ENCODE measurements at places on chromosomes 5 and 9. TPM values are rescaled to one million over a fixed set of nuclear protein-coding genes. Genes with fewer than 3 reads are reported as not detected.

DNA sequence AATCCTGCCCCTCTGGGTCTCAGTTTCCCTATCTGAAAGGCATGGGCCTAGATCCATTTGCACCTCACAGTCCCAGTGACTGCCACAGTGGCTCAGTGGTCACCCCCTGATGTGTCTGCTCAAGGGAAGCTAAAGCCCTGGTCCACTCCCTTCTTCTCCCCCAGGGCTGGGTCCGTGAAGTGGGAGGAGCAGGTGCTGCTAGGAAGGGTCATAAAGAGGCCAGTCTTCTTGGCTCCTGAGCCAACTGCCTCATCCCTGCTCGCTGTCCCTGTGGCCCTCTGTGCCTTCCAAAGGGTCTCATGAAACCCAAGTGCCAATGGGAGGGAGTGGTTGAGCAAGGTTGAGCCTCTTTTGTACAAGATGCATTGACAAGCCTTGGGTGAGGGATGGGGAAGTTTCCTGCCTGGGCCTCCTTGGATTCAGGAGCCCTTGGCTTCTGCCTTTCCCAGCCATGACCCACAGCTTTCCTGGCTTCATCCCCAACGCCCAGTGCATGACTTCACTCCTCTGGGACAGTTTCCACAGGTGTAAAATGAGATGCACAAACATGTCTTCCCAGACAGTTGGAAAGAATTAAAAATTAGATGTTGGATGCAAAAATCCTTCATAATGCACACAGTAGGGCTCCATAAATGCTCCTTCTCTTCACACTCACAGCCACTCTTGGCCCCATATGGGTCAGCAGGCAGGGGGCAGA is 1.6 kb upstream of the SLC6A7 start:
- DNase-seq, result no peak

DNA sequence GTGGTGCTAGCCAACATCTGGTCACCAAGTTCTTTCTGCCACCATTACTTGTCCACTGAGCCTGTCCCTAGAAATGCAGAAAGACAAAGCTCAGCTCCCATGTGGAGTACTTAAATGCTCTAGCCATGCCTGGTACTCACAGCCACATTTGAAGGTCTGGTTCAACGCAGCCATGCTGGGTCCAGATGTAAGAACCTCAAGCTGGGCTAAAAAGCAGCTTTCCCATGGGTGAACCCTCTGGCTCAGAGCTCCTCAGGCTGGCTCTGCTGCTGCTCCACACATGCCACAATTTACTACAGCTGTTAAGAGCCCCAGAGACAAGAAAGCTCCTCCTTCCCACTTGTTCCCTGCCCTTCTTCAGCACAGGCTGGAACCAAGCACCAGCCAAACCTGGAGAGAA is 97.1 kb upstream of the LRRTM2 start:
- DNase-seq, result no peak

- DNase-seq, result no peak
Observed at GRCh38 chr5:665956-666711, 27.0 kb downstream of the TPPP start.

The UNC5A gene
- total RNA-seq, result 0.12 TPM

DNA sequence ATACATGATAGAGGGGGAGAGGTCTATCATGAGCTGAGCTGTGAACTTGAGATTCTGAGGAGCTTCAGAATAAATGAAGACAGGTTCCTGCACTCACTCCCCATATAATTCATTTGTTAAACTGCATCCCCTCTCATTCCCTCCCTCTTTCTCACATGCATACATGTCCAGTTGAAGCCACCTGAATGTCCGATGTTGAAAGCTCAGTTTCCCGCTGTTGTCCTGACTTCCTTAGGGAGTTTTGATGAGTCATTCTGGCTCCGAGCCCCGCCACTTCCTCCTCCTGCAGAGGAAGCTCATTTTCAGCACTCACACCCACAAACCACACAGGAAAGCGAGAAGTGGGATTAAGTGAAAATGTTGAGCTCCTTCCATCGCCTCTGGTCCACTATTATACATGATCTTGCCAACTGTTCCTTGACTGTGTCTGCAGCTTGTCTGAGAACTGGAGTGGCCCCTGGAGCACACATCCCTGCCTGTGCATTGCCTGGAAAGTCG is 121.2 kb downstream of the CEMIP2 start:
- peak; percentile 51 for DNase-seq

DNA sequence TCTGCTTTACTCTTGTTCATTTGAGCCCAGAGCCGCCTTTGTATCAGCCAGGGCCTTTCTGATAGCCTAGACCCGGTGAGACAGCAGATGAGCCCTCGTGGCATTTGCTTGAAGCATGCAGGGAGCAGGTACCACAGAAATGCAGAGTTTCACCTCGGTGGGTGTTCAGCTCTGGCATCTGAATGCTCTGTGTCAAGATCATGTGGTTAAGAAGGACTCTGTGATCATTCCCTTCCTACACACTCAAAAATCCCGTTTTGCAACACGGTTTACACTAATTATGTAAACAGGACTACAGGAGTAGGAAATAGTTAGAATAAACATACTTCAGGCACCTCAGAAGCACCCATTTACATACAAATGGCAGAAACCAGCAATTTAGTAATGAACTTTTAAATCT is 67.2 kb downstream of the MVB12B start:
- no peak for DNase-seq

DNA sequence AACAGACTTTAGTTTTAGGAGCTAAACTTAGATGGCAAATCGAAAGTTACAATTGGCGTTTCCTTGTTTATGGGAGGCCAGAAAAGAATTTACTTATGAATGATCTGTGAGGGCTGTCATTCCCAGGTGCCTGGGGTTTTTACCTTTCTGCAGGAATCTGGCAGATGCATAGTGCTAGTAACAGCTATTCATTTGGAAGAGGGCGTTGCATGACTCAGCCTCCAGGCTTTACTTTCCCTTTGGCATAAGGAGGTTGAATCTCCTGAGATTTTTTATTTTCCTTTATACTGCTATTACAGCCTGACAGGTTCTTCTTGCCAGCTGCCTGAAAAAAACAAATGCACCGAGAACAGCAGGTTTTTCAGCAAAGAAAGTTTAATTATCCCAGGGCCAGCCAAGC is 30.0 kb downstream of the CARD6 start:
- no peak for DNase-seq

- peak; percentile 29 for DNase-seq
Observed at GRCh38 chr5:175534070-175534932, 55.9 kb downstream of the SFXN1 start.

GRCh38 chr5:151899399-151899798 is 25.3 kb downstream of the GLRA1 start:
- DNase-seq, result no peak

DNA sequence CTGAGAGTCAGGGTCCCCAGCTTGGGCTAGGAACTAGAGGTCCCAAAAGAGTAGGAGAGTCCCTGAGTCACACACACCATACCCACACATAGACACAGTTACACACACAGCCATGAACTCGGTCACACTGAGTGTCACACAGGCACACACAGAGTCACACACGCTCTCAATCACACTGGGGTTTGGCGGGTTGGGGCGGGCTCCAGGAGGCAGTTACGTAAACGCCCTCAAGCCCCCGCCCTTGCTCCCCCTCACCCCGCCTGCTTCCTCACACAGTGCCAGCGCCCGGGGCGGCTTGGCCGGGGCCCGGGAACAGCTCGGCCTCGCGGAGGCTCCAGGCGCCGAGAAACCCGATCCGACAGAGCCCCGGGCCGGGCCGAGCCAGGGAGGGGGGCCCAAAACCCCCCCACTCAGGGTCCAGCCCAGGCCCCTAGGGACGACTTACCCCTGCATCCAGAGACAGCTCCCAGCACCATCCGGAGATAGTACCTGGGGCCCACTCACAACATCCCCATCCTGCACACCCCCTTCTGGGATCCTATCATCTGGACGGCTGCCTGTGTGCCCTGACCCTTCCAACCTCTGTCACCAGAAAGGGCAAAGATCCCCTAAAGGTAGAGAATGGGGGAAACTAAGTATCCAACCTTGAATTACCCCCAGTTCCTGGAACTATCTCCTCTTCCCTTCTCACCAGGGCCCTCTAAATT is 3.5 kb upstream of the CNTFR start:
- DNase-seq, result no peak

DNA sequence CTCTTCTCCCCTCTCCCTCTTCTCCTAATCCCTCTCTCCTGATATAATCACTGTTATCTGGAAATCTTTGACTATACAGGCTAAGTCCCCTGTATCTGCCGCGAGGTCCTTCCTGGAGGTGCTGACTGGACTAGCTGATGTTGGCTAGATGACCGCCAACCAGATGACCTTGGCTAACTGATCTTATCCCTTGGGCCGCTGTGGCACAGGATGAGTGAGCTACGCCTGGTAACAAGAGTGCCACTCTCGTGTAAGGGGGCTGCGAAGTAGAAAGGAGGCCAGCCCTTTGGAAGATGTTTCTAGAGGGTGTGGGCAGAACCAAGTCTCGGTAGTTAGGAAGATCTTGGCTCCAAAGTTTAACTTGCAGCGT is 345 bp upstream of the PRRC1 start:
- peak; percentile 28 for DNase-seq

The HTR4 gene
- total RNA-seq, result not detected

DNA sequence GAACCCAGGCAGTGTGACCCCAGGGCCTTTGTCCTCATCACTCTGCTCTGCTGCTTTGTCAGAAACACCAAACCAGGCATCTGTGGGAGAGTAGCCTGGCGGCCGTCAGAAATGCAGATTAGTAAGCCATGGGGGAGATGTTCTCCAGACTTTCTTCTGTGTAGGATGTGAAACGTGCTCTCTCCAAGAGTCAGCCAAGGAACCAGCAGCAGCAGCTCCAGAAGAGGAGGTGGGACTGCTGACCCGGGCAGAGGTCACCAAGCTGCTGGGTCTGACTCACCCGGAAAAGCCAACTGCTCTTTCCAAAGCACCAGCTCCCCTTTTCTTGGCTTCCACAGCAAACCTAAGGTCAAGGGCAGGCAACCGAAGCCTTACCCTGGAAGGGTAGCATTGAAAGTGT is 14.4 kb upstream of the ABLIM3 start:
- DNase-seq, result no peak

- no peak for DNase-seq
Observed at GRCh38 chr9:16102154-16102553, 549.3 kb downstream of the CCDC171 start.

The ELP1 gene
- 19.4 TPM for total RNA-seq

The IFNA17 gene
- total RNA-seq, result not detected

The NFX1 gene
- total RNA-seq, result 32.7 TPM

DNA sequence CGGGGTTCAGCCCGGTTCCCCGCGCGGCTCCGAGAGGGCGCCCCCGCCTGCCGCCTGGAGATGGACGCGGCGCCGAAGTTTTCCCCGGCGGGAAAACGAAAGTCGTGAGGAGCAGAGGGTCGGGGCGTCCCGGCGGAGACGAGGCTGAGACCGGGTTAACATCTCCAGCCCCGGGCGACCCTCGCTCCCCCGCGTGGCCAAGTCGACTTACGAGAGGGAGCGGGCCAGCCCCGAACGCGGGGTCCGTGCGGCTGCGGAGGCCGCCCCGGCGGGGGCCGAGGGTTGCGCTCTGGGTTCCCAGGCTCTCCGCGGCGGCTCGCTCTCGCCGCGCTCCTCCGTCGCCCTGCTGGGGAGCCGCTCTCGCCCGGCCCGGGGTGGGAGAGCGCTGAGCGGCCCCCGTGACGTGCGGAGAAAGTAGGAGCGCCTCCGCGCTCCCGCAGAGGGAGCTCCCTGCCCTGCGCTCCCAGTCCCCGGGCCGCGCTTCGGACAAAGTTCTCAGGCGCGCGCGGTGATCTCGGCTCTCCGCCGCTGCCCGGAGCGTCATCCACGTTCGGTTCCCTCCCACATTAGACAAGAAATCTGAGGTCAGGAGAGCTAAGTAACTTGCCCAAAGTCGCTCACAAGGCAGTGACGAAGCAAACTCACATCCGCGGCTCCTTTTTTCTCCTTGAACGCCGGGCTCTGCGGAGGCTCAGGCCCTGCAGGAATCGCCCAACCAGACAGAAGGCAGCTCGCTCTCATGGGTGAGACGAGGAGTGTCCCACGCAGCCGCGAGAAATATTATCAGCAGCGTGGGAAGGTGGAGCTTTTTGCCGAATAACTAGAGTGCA is 1.2 kb upstream of the GCNT4 start:
- DNase-seq, result no peak

GRCh38 chr5:32618962-32619361 is 33.6 kb downstream of the SUB1 start:
- DNase-seq, result no peak

DNA sequence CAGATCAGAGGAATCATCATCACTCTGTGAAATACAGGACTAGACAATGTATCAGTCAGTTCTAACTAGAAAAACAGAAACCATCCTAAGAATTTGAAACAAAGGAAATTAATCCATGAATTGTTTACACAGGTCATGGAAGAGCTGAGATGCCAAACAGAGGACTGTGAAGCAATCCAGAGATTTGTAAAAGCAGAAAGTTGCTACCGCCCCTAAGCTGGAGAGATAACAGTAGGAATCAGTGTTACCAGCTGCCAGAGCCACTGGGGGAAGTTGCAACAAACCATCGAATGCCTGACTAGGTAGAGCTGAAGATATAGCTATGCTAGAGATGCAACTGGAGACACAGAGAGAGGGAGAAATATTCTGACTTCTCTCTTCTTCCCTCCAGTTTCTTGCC is 10.4 kb upstream of the MIER3 start:
- DNase-seq, result no peak

DNA sequence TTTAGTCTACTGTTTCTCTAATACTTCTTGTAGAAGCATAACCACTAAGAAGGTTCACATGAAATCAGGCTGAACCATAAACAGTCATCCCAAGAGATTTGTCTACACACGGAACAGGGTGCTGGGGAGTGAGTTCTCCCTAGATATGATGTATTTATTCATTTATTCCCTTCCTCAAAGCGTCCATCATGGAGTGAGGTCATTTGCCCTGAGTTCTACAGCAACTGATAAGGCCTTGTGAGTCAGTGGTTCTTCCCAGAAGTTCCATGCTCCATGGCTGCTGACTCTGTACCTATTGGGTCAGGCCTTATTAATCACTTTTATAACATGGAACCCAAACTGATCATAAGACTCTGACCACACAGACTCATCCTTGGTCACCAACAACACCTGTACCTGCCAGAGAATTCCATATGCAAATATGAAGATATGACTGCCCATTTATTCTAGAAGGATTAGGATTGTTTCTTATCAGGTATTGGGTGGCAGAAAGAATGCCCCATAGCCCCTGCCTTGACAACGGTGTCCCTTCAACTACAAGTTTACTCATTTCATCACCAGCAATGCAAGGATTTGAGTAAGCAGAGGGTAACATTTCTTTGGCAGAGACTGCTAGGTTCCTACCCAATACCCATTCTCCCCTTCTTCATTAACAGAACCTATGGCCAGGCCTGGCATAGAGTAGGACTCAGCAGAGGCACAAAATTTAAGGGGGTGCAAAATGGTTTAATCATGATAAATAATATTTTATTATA is 118.1 kb downstream of the LHFPL2 start:
- DNase-seq, result no peak

The IFNK gene
- not detected for total RNA-seq

The LYRM7 gene
- 4.4 TPM for total RNA-seq

GRCh38 chr9:26210338-26210851 is 532.2 kb upstream of the TUSC1 start:
- no peak for DNase-seq

- DNase-seq, result no peak
Observed at GRCh38 chr5:7500256-7500655, 104.3 kb downstream of the ADCY2 start.
